ENCODE measurements at places on chromosomes 1 and 21. TPM values are rescaled to one million over a fixed set of nuclear protein-coding genes. Genes with fewer than 3 reads are reported as not detected.

The IQGAP3 gene
- 15.2 TPM for total RNA-seq

The PGBD5 gene
- 1.1 TPM for total RNA-seq

The CELA2B gene
- total RNA-seq: not detected

The GBP6 gene
- not detected for total RNA-seq

The ITPKB gene
- total RNA-seq: 2.4 TPM

The FBLIM1 gene
- total RNA-seq: 23.5 TPM

The CYP4X1 gene
- total RNA-seq: 0.03 TPM

The PRDX6 gene
- total RNA-seq: 304 TPM

The B3GALT5 gene
- 0.32 TPM for total RNA-seq

The CLEC20A gene
- not detected for total RNA-seq

The KCNA10 gene
- total RNA-seq: not detected

The GUCA2B gene
- total RNA-seq: not detected

The PLA2G2A gene
- total RNA-seq: not detected

The APCS gene
- total RNA-seq: not detected

The MGST3 gene
- 212 TPM for total RNA-seq

The OXCT2 gene
- total RNA-seq: 0.50 TPM

The NECTIN4 gene
- total RNA-seq: 1.6 TPM

The SPATA45 gene
- total RNA-seq: not detected

The CDK18 gene
- total RNA-seq: 1.1 TPM

The CYP2J2 gene
- not detected for total RNA-seq

The CA14 gene
- total RNA-seq: not detected

The NPHS2 gene
- not detected for total RNA-seq

The WDR64 gene
- not detected for total RNA-seq

The ATAD3C gene
- total RNA-seq: not detected

The TMEM125 gene
- not detected for total RNA-seq

The ETNK2 gene
- 3.2 TPM for total RNA-seq

The F5 gene
- 0.20 TPM for total RNA-seq

The CLCA2 gene
- total RNA-seq: not detected

The LTN1 gene
- 8.5 TPM for total RNA-seq

The TBCE gene
- 44.7 TPM for total RNA-seq

The TNFRSF4 gene
- not detected for total RNA-seq

The WNT9A gene
- total RNA-seq: 6.6 TPM

The NCF2 gene
- total RNA-seq: 2.5 TPM

The STUM gene
- not detected for total RNA-seq

The RGS4 gene
- not detected for total RNA-seq

The PRAMEF1 gene
- total RNA-seq: not detected

The PTGER3 gene
- not detected for total RNA-seq

The FCAMR gene
- 0.08 TPM for total RNA-seq

The CYP4Z1 gene
- not detected for total RNA-seq

The PDE9A gene
- 1.2 TPM for total RNA-seq

The OR2L13 gene
- not detected for total RNA-seq

The ERICH3 gene
- not detected for total RNA-seq

The HLX gene
- 5.0 TPM for total RNA-seq

The PTPRU gene
- total RNA-seq: 6.2 TPM

The CR2 gene
- total RNA-seq: not detected

The HIVEP3 gene
- total RNA-seq: 2.6 TPM

The GUCA2A gene
- total RNA-seq: not detected

The CNTN2 gene
- 0.03 TPM for total RNA-seq
